H1 (cell line): ENCODE measurements at places on chromosomes 12 and 14.

- no peak for DNase-seq
Measured at GRCh38 chr12:72523754-72524153, 251.6 kb downstream of the TRHDE start.

- DNase-seq = no peak
Measured at GRCh38 chr12:116558280-116559161, 660 bp upstream of the MAP1LC3B2 start.

- DNase-seq = peak; percentile 67
Measured at GRCh38 chr12:26122681-26123481, 2.0 kb downstream of the BHLHE41 start.

GRCh38 chr12:26429070-26429691, 233.8 kb downstream of the SSPN start:
- no peak for DNase-seq

GRCh38 chr12:131736446-131737149, 25.7 kb downstream of the SFSWAP start:
- DNase-seq = no peak

DNA sequence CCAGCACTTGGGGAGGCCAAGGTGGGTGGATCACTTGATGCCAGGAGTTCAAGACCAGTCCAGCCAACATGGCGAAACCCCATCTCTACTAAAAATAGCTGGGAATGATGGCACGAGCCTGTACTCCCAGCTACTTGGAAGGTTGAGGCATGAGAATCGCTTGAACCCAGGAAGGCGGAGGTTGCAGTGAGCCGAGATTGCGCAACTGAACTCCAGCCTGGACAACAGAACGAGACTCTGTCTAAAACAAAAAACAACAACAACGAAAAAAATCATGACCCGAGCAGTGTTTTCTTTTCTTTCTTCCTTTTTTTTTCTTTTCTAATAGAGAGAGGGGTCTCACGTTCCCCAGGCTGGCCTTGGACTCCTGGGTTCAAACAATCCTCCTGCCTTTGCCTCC, 3.5 kb upstream of the CSRNP2 start:
- no peak for DNase-seq
